ENCODE measurements at places on chromosomes 2 and 18.

DNA sequence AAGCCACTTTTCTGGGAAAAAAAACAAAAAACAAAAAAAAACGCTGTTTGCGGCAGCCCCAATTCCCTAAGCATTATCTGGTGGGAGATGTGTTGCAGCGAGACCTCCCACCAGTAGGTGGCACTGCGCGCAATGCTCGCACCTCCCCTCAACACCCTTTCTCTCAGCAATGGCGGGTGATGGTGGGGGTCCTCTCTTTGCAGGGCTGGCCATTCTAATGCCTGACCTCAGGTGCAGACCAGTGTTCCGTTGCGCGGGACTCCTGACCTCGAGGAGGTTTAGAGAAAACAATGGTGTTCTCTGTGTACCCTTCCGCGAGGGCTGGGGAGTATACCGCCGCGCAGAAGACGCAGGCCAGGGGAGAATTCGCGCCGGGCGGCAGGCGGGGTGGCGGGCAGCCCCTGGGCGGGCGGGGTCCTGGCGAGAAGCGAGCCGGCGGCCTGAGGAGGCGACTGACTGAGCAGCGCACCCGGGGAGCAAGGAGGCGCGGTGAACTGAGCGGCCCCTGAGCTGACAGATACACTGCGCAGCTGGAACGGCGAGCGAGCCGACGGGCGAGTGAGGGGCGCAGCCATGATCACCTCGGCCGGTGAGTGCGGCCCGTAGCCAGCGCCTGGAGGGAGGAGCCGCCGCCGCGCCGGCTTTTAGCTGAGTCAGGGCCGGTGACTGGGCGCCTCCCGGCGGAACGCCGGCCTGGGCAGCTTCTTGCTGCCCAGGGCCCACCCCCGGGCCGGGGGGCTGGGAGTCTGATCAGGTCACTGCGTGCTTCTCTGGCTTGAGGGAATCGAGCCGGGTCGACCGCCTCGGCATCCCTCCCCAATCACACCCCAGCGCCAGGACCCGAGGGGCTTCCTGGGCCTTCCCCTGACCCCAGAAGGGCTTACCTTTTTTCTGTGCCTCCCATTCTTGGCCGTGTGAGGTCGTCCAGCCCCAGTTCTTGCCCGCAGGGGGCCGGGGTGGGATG, at the start of gene PSMD1:
PSMD1 (plus strand) TSS at position 415 of the 964 bp plus-strand sequence; CDS start at position 574, 159 bp downstream.
- DNase-seq, result peak; percentile 97

GRCh38 chr2:167049659-167050058, 161.4 kb downstream of the XIRP2 start:
- DNase-seq, result no peak

DNA sequence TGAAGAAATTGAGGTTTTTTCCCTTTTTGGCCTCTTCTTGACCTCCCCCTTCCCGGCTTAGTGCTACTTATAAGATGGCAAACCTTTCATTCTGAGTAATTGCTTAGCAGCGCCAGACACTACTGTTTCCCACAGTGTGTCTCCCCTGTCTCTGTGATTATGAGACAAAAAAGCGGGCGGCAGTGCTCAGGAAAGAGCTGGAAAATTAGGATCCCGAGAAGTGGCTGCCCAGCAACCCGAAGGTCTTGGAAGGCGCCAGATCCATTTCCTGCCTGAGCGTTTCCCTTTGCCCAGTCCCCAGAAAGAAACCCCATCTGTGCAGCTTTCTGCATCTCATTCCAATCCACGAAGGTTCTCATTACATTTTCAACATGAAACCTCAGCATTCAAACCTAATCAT, 191.9 kb upstream of the APCDD1 start:
- DNase-seq, result no peak

GRCh38 chr2:204373942-204374341, 171.3 kb upstream of the PARD3B start:
- DNase-seq, result no peak

DNA sequence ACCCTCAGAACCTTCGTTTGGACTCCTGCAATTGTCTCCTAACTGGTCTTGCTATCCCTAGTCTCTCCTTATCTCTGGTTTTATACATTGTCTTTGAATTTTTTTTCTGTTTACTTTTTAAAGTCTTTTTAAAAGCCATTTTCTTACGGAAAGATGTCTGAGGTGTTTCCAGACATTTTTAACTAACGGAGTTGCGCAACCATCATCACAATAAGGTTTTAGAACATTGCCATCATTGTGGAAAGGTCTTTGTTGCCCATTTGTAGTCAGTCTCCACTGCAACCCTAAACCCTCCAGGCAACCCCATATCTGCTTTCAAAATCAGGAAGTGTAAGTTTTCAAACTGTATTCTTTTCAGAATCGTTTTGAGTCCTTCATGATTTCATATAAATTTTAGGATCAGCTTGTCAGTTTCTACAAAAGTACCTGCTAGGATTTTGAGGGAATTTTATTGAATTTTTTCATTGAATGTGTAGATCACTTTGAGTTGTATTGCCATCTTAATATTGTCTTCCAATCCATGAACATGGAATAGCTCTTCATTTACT, 46.3 kb downstream of the ANKRD12 start:
- DNase-seq, result no peak

DNA sequence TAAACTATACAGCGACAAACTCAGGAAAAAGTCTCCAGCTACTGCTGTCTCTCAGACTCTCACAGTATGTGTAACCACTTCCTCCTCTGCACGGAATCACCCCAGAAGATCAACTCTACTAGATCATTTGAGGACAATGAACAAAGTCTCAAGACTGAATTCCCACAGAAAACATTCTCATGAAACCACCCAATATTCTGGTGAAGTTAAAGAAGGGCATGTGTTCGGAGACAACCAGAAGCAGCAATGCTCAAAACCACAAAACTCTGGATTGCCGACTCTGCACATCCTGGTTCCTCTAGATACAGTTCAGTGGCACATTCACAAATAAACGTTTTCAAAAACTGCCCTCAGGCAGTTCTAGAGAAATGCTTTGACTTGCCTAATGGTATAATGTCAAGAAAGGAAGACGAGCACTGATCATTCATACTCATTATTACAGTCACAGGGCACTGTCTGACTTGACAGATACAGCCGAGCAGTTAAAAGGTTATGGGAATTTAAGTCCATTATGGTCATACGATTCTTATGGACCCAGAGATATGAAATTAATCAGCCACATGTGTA, 91.9 kb upstream of the STK17B start:
- DNase-seq, result no peak

DNA sequence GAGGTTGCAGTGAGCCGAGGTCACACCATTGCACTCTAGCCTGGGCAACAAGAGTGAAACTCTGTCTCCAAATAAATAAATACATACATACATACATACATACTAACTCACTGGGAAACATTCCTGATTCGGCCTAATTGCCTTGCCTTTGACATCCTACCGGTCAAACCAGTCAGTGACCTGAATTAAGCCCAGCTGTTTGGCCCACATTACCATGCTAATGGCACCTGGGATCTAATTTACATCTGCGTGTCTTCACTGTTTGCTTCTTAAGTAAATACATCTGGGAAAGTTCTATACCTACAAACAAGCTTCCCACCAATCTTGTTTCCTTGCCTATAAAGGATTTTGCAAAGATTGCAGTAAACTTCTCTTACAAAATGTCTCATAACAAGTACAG, 230.2 kb upstream of the ZC3H15 start:
- DNase-seq, result no peak

DNA sequence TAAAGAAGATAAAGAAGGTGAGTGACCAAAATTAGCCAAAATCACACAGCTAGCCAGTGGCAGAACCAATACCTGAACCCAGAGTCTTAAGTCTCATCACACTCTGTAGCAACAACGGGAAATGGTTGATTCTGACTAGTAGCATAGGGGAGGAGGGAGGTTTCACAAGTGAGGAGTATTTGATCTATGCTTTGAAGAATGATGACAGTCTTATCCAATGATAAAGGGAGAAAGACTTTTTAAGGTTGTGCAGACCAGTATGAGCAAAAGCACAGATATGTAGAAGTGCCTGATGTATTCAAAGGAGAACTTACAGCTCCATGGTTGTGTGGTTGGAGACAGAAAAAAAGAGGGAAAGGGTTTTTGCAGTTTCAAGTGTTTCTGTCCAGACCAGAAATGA, 50.7 kb upstream of the LINC00305 start:
- no peak for DNase-seq

GRCh38 chr2:58046335-58046584, 346 bp upstream of the VRK2 start:
- DNase-seq, result no peak

- no peak for DNase-seq
These were observed 259.7 kb downstream of the LNPK start for GRCh38 chr2:175742367-175742766.
